ENCODE measurements at places on chromosomes 16 and 17.

DNA sequence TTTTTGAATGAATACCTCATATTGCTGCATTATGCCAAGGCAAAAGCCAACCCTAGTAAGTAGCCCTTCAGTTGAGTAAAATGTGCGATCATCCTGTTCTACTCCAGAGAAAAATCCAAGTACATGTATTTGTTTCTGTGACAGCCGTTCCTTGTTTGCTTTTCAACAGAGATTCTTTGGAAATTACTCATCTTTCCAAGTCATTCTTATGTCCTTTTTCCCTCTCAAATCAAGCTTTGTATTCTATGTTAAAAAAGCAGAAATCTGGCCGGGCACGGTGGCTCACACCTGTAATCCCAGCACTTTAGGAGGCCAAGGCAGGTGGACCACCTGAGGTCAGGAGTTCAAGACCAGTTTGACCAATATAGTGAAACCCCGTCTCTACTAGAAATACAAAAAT, 112.9 kb upstream of the HAS3 start:
- DNase-seq: peak; percentile 48

- no peak for DNase-seq
These were observed 1.9 kb downstream of the CLEC16A start for GRCh38 chr16:10946308-10946707.

DNA sequence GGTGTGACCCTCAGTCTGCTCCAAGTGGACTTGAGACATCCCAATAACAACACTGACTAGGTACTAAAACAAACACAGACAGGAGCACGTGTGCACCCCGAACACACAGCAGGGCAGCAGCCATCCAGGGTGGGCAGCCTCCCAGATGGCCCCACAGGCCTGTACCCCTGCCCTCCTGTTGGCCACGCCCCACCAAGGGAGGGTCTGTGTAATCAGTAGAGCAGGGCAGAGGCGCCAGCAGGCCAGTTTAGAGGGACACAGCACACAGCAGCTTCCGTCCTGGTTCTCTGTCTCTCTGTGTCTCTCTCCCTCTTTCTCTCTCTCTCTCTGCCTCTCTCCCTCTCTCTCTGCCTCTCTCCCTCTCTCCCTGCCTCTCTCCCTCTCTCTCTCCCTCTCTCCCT, 21.4 kb downstream of the ACTG1 start:
- DNase-seq: no peak

- DNase-seq: no peak
These were observed 2.0 kb downstream of the KPNB1 start for GRCh38 chr17:47651704-47652103.

DNA sequence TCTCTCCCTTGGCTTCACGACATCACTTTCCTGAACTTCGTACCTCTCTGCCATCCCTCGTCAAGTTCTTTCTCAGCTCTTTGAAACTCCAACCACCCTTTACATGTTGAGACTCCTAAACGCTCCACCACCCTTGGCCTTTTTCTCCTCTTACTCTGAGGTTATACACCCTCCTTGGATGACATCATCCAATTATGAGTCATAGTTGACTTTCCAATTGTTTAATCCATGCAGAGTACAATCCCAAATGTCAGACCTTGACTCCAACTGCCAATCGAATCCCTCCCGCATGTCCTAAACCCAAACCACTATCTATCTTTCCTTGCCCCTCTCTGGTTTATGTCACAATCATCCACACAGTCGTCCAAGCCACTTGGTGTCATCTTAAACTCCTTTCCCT, 18.4 kb upstream of the C16orf82 start:
- no peak for DNase-seq

DNA sequence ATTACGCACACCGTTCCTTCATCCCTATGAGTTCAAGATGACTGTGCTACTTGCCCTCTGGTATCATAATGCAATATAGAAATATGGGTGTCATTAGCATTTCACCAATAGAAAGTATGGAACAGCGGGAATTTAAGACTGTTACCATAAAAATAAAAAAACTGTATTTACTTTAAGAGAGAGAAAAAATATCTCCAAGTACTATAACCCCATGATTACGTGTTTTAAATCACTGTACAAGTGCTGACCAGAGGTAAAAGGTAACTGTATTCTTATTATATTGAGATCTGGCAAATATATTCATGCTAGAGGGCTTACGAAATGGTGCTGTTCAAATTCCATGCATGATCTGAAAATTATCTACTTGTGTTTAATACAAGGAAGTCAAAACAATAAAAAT, 5.2 kb downstream of the SDR42E1 start:
- DNase-seq: no peak

- no peak for DNase-seq
These were observed 29.1 kb downstream of the STAT3 start for GRCh38 chr17:42359133-42359532.

DNA sequence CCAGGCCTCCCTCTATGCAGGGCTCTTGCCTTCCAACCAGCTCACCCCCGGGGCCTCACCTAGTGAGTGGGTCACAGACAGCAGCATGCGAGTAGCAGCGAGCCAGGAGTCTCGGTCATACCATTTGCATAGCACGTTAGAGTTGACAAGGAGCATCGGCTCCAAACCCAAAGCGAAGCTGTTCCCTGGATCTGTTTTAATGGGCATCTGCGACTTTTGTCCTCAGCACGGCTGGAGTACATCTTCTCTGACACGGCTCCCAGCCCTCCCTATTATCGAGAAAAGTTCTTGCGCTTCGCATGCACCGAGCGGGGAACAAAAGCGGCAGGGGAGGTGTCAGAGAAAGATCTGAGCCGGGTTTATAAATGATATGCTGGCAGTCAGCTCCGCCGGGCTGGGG, 253.3 kb downstream of the MAF start:
- DNase-seq: no peak

- peak; percentile 72 for DNase-seq
These were observed 17.5 kb downstream of the MARCHF10 start for GRCh38 chr17:62790564-62790986.

DNA sequence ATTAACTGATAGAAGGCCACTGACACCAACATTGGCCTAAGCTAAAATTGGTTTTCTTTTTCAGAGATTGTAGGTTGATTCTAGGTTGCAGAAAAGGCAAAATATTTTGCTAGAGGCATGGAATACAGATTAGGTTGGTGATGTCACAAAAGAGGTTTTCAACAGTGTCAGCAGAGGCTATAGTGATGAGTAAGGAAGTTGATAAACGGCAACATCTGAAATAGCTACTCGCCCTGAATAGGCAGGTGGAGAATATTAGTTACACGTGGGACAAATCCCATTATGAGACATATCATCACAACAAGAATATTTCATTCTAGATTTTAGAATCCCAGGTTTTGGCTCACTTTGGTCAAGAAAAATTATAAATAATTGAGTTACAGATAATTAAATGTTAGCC, 1.5 kb upstream of the TOM1L1 start:
- no peak for DNase-seq

DNA sequence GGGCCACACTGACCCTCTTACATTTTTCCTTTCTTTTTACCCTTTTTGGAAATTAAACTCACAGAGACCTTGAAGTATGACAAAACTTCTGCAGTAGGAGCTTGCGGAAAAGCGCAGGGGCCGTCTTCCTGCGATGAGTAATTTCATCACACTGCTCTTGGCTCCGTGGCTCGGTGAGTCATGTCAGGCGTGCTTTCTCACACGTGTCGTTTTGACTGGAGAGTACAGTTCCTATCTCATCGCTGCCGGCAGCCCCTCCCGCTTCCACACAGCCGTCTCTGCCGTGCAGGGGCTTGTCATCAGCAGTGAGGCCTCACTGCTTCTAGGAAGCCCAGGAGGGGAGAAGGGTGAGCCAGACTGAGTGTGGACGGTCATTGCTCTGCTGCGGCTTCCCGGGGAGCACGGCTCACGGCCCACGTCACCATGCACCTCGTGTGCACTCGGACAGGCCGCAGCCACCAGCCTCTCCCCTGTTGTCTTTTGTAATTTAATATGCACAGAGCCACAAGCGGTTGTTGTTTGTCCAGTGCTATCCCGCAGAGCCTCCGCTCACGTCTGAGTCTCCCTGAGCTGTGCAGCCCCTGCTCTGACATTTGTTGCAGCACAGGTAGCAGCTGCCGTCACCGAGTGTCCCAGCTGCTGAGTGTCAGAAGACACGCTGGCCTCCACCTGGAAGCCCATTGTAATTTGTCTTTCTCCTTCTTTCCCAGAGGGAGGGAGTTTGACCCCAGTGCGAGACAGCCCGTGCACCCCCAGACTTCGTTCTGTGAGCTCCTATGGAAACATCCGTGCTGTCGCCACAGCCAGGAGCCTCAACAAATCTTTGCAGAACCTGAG, 99.4 kb upstream of the CHMP6 start:
- DNase-seq: peak; percentile 92

- DNase-seq: no peak
These were observed at the start of gene USB1 for GRCh38 chr16:58000706-58001676. USB1 (plus strand) TSS chr16:58001407; CDS start chr16:58001484, 77 bp downstream.

DNA sequence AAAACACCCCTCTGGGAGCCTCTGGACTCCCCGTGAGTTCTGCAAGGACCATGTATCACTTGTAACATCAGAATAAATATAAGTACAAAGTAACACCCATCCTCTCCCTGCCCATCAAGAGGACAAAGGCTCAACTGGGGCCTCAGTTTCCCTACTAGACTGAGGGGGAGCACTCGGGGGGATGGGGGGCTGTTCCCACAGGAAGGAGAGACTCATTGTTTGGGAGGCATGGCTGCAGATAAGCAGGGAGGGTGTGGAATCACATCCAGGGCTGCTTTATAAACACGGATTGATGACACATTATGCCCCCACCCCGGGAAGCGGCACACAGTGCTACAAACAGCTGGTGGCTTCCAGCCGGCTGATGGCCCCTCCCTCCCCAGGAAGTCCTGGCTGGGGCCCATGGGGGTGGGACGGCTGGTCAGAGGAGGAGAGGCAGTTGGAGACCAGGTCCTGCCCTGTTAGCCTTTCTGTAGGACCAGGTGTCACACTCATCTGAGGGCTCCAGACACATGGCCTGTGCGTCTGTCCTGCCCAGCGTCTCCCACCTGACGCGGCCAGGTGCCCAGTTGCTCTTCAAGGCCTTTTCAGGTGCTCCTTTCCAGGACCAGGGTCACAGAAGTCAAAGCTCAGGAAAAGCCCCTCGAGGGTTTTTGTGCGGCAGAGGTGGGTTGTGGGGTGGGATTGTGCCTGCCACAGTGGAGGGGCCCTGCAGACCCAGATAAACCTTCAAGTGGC, 1.3 kb upstream of the MPG start:
- DNase-seq: no peak

- DNase-seq: no peak
These were observed 40.8 kb downstream of the SLFN12L start for GRCh38 chr17:35496451-35497290.

DNA sequence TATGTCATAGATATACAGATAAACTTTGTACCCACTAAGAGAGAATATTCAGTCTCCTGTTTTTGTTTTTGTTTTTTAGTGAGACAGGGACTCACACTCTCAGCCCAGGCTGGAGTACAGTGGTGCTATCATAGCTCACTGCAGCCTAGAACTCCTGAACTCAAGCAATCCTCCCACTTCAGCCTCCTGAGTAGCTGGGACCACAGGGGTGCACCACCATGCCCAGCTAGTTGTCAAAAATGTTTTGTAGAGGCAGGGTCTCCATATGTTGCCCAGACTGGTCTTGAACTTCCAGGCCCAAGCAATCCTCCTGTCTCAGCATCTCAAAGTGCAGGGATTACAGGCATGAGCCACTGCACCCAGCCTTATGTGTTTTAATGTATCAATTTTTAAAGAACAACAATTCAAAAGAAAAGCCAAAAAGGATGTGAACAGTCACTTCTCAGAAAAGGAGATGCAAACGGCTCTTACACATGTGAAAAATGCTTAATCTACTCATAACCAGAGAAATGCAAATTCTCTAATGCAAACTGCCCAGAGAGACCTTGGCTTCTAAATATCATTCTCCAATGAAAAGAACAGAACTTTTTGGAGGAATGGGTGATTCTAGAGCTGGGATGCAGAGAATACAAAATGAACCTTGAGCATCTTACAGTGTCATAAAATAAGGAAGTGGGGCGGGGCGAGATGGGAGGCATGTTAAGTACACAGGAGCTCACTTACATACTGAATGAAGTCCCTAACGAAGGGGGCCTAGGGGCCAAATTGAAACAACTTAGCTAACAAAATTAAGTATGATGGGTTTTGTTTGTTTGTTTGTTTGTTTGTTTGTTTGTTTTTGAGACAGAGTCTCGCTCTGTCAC, 7.3 kb upstream of the CMTM3 start:
- no peak for DNase-seq

DNA sequence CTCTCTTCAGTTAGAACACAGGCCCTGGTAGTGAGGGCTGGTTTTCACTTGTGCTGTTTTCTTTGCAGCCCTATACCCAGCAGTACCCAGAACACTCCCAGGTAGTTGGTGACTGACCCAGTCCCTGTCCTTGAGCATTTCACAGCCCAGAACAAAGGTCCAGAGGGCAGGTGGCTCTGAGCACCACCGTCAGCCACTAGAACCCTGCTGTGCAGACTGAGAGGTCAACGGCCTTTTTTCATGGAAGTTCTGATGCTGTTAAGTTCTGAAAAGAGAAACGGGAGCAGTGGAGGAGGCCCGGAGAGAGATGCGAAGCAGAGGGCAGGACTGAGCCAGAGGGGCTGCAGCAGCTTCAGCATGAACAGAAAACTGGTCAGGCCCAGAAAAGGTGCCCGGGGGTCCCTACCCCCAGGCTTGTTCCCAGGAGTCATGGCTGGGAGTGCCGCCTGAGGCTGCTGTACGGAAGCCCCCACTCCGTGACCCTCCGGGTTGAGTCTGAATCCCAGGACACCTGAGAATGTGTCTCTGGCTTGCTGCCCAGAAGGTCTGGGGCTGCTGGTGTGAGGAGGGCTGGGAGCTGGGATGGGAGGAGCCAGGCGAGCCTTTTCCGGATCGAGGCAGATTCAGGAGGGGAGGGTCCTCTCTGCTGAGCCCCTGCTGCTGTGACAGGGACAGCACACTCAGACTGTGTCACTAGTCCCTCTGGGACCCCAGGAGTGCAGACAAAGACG, 8.7 kb downstream of the ZNF276 start:
- no peak for DNase-seq

- peak; percentile 2 for DNase-seq
These were observed 110.8 kb downstream of the IRX3 start for GRCh38 chr16:54175552-54176375.

DNA sequence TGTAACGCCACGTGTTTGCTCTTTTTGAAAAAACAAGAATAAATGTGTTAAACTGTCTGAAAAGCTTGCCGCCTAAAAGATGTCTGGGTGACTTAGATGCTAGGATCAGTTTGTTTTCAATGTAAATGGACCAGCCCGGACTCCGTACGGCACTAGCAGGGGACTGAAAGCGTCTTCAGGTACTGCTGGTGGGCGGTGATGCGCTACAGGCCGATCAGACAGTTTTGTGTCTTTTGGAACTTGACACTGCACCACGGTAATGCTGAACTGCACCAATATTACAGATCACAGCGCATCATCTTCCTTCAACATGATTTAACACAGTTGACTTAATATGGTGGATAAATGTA, 727 bp upstream of the MBTPS1 start:
- no peak for DNase-seq

Data from non-pigmented ciliary epithelial cell (primary cell).